ENCODE measurements at places on chromosomes 13 and 19.

- no peak for DNase-seq
Observed at GRCh38 chr19:50202386-50202785, 1.0 kb upstream of the MYH14 start.

- no peak for DNase-seq
Observed at GRCh38 chr13:23289917-23290357, 109.2 kb downstream of the SGCG start.

GRCh38 chr19:40586611-40587010 is 9.9 kb downstream of the SHKBP1 start:
- no peak for DNase-seq

DNA sequence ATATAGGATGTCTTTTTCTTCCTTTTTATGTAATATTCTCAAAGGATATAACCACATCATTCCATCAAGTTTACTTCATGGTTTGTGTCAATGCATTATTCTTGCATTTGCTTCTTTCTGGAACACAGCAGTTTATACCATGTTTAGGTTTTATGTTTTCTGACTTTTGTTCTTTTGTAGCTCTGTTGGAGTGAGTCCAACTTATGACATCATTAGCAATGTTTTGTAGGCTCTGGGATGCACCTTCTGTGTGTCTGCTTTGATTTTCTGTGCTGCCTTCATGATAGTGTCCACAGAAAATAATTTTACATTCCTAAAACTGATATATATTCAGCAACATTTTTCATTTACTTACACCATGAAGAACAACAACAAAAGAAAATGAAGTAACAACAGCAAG is 68.9 kb downstream of the SHISA2 start:
- DNase-seq: no peak

- DNase-seq: no peak
Observed at GRCh38 chr13:112907871-112908331, 61.1 kb upstream of the MCF2L start.

- DNase-seq: no peak
Observed at GRCh38 chr13:91652404-91653301, 254.2 kb downstream of the GPC5 start.

All from stimulated activated CD8-positive, alpha-beta memory T cell treated with anti-CD3 and anti-CD28 coated beads, Interleukin-15, amount 100 ng/mL, for 1 hour (primary cell).